ENCODE measurements at places on chromosomes 16 and 17.

DNA sequence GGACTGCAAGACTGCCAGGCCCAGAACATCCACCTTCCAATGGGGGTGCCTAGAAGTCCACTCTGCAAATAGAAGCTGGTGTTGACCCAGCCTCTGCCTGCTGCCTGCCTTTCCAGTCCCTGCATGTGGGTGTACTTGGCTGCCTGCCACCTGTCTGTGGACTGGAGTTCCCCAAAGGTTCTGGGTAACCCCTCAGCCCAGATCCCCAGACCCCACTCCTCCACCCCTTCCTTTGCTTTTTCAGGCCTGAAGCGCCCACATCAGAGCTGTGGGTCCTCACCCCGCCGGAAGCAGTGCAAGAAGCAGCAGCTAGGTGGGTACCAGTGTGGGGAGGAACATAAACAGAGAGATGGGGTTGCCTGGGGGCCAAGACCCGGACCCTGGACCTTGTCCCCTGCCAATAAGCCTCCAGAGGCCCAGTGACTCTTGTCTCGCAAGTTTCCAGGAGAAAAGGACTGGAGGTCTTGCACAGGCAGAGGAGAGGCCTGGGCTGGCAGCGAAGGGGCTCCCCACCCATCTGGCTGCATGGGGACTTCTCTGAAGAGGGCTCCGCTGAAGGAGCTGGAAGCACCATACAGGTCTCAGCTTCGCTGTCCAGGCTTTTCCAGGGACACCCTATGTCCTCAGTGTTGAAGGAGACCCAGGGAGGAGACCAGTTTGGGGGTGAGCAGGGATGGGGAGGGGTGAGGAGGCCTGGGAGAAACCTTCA is 34.3 kb downstream of the NLRC5 start:
- peak; percentile 86 for DNase-seq

GRCh38 chr17:83064732-83065659 is 14.4 kb upstream of the METRNL start:
- DNase-seq, result no peak

GRCh38 chr16:80741724-80742123 is 62.7 kb downstream of the CDYL2 start:
- no peak for DNase-seq

DNA sequence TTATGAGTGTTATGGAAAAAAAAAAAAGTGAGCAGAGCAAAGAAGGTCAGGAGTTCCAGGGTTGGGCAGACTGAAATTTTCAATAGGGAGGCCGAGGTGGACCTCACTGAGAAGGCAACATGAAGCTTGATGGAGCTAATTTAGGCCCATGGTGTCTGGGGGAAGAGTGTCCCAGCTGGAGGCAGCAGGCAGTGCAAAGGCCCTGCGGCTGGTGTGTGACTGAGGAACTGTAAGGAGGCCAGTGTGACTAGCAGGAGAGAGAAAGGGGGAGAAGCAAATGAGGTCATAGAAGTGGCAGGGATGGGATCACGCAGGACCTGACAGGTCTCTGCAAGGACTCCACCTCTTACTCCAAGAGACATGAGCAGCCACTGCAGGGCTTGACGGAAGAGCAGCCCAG is 10.2 kb downstream of the ARHGEF15 start:
- DNase-seq, result no peak

DNA sequence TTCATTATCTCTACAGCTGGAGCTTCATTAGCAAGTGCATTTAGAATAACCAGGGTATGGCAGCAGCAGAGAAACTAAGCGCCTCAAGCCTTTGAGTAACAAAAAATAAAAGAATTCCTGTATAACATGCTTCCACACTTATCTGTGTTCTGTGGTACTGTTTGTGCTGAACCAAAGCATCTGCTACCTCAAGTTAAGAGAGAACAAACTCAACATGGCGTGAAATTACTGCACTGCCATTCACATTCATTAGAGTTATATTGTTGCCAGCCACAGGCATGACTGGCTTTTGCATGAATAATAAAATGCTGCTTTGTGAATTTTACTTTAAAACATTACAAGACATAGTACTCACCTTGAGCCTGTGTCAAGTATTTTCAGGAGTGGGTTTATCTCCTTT is 76.6 kb downstream of the NLK start:
- no peak for DNase-seq

GRCh38 chr16:4401094-4401501 is 15.3 kb downstream of the CORO7 start:
- no peak for DNase-seq

- DNase-seq, result no peak
Observed at GRCh38 chr17:1965556-1966273, 59.4 kb downstream of the RTN4RL1 start.

DNA sequence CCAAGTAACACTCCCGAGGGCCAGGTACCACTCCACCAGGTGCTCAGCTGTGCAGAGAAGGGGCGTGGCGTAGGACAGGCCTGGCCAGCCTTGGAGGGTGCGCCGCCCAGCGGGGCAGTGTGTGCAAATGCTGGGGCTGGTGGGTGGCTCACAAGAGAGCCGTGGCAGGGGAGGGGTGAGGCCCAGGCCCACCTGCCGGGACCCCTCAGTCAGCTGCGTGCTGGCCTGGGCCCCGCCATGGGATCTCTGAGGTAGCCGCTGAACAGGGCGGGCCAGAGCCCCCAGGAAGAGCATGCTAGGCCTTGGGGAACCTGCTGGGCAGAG is 8.8 kb downstream of the TPSG1 start:
- no peak for DNase-seq

DNA sequence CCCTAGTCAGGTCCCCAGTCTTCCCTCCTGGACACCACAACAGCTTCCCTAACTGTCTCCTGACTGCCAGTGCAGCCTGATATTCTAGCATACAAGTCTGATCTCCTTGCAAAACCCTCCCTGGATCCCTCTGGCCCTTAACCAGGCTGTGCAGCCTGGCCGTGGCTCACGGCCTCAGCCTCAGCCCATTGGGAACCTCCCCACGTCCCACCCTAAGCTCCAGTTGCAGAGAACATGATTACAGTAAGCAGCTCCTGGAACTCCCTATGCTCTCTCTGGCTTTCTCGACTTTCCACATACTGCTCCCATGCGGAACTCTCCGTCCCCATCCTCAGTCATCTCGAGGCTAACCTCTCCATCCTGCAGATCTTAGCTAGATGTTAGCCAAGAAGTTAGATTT is 13.0 kb downstream of the ALOX12B start:
- DNase-seq, result no peak

GRCh38 chr17:27290916-27291598 is 2.9 kb upstream of the WSB1 start:
- DNase-seq, result no peak

GRCh38 chr16:2162676-2163118 is 7.1 kb downstream of the TRAF7 start:
- DNase-seq, result no peak

- no peak for DNase-seq
Observed at GRCh38 chr17:921161-921560, 58.4 kb downstream of the NXN start.

GRCh38 chr17:2889256-2889655 is 93.0 kb downstream of the RAP1GAP2 start:
- no peak for DNase-seq

- DNase-seq, result no peak
Observed at GRCh38 chr17:65544672-65545071, 16.8 kb downstream of the AXIN2 start.

DNA sequence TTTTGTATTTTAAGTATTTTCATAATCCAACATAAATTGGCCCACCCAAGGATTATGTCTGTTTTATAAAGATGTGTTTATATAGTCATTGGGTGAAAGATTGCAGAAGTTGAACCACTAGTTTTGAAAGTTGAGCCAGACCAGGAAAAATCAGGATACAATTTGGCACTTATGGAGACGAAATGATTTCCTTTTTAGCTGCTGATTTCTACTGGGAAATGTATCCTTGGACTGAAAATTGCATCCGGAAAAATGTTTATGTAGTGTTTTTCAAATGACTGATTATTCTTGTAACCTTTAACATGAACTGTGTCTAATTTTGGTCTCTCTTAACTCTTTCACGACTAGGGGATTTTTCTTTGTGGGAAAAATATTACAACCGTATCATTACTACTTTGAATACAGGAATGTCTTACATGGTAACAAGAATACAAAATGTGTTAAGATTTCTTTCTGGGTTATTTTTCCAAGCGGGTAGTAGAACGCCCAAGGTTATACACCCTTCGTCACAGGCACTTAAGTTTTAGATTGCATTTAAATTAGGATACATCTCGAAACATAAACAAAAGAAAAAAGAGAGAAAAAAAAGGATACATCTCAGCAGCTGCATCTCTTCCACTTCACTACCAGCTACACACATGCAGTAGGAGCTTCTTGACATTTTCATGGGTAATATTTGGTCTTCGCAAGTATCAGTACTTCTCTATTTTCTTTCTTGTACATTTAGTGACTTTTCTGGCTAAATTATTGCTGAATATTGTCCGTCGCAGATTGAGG is 273.0 kb upstream of the TBX2 start:
- no peak for DNase-seq

- DNase-seq, result peak; percentile 16
Observed at GRCh38 chr17:7716901-7717755, at the start of gene DNAH2. TSS of gene DNAH2 (plus strand) at chr17:7717744. CDS start at chr17:7719735, 1,991 bp downstream.

GRCh38 chr17:57370619-57371018 is 114.3 kb downstream of the MSI2 start:
- DNase-seq, result no peak

DNA sequence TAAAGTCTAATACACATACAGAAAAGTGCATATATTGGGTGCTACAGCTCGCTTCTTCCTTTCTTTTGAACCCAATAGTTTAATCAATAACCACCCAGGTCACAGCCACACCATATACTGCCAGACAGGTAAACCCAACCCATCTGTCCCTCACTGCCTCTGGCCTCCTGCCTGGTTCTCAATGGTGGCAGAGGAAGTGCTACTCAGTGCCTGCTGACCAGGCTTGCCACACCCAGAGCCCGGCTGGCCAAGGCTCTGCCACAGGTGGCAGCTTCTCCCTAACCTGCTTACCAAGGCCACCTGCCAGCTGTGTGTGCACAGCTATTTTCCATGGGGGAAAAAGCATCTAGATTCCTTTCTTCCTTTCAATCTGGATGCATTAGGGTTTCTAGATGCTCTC is 584 bp downstream of the PMP22 start:
- DNase-seq, result no peak

- no peak for DNase-seq
Observed at GRCh38 chr17:72479113-72479512, 358.3 kb downstream of the SOX9 start.

DNA sequence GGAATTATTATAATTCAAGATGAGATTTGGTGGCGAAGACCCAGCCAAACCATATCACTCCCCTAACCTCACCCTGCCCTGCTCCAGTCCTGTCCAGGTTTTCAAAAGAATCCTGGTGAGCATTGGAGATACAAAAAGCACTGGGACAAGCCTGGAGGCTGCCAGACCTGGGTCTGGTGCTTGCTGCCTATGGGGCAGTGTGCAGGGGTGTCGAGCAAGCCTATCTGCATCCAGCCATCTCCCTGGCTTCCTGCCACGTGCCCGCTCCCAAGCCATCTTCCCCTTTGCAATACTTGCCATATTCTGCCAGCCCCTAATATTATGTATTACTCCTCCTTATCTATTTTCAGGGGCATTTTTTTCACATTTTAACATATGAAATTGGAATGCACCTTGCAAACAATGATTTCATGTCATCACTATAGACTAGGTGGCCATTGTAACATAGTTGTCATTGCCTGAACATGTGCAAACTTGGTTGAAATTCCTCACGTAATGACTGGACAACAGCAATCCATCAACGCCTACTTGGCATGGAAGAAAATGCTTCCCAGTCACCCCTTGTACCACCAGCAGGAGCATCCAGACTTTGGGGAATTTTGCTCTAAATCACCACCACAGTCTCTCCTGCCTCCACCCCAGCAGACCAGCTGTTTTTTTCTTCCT is 8.1 kb upstream of the KDM8 start:
- DNase-seq, result no peak

DNA sequence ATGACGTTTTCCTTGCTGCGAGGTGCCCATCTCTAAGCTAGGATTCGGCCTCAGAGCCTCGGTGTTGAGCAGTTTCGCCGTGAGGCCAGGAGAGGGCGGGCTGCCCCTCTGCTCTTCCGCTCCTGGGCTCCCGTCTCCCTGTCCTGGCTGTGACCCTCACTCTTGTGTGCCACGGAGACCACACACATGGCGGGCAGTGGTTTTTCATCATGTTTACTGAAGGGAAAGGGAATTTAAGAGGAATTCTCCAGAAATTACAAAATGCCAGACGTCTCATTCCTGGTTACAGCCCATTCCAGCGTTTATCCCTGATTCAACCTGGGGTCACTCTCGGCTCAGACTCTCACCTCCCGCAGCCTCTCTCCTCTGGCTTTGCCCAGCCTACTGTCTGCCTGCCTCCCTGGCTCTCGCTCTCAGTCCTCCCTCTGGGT is 96.8 kb upstream of the ELAC2 start:
- DNase-seq, result no peak

DNA sequence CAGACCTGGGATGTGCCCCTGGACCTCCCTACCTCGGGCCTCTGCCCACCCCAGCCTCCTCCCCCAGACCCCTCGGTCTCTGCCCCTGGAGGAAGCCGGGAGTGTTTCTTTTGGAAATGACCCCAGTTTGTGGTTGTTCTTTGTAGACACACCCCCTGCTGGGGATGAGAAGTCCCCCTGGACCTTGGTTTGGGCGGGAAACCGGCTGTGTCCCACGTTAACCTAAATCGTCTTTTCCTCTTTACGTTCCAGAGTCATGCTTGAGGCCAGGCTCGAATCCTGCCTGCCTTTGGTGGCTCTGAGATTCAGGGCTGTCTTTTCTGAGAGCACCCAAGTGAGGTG is 116.6 kb downstream of the METRNL start:
- no peak for DNase-seq

GRCh38 chr17:1434150-1434549 is 21.9 kb downstream of the CRK start:
- no peak for DNase-seq

GRCh38 chr16:1297018-1297696 is 12.3 kb upstream of the UBE2I start:
- no peak for DNase-seq

- DNase-seq, result no peak
Observed at GRCh38 chr17:1423456-1424135, 23.6 kb upstream of the YWHAE start.

GRCh38 chr17:49821916-49822315 is 26.0 kb downstream of the TAC4 start:
- no peak for DNase-seq

DNA sequence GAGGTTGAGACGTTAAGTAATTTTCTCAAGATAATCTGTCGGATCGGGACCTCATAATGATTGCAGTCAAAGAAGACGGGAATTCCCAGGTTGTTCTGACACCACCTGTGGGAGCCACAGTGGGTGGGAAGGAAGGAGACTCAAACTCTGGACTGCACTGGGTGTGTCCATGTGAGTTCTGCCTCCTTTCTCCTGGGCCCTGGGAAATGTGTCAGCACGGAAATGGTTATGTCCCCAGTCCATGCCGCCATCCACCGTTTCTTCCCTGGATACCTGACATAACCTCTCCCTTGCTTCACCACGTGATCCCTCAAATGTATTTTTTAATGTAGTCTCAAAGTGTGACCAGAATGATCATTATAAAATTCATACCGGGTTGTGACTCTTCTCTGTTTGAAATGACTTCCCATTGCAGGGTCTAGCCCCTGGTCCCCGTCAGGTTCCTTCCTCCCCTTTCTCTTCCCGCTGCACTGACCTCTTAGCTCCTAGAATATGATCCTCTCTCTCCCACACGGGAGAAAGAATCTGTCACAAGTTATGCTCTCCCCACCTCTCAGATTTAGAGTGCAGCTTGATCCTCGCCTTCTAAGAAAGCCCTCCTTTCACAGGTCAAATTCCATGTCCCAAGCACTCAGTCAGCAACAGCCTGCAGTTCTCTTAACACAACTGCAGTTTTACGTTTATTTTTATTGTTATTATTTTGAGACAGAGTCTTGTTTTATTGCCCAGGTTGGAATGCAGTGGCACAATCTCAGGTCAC is 820.0 kb upstream of the EEF2KMT start:
- DNase-seq, result no peak

GRCh38 chr17:82527898-82528297 is 8.4 kb downstream of the FOXK2 start:
- no peak for DNase-seq

Measured in CD4-positive, alpha-beta T cell treated with Interleukin-10 for 1 hour (primary cell).